ENCODE measurements at places on chromosomes 3 and 15.
A peak's percentile ranks its signal among the peaks of the same experiment; 100 is the strongest.

- no peak for DNase-seq
Observed at GRCh38 chr3:194352667-194353246, 1.6 kb upstream of the CPN2 start.

DNA sequence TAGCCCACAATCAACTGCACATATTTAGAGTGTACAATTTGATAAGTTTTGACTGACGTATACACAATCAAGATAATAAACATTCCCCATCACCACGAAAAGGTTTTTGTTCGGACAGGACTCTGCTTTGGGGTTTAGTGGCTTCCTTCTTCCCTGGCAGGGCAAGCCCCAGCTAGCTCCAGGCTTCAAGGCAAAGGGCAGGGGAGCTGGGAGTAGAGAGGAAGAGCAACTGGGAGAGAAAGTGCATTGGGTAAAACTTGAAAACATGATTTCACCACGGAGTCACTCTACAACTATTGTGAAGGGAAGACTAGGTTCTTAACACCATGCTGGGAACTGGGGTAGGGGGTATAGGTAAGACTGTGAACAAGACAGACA is 185.1 kb upstream of the UBE2E1 start:
- no peak for DNase-seq

GRCh38 chr3:46168583-46169345 is 39.3 kb downstream of the CCR1 start:
- DNase-seq = no peak

DNA sequence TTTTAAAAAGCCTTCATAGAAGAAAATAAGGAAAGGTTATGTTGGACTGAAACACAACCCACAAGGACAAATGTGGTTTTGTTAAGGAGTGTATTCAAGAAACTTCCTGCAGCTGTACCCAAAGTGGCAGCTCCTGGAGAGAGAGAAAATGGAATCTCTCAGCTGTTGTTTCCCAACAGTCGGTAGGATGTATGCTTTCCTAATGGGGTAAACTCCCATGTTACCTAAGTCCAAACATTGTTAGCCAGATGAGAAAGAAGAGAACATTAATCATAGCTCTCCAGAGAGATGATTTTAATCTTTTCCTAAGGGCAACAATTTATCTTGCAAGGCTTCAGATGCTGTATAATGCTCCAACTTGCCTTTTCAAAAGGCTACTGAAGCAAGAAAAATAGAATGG is 22.6 kb upstream of the TEX9 start:
- DNase-seq = no peak

GRCh38 chr3:172530566-172530965 is 7.3 kb upstream of the TNFSF10 start:
- DNase-seq = no peak

GRCh38 chr3:62665627-62666437 is 209.4 kb downstream of the CADPS start:
- no peak for DNase-seq

GRCh38 chr3:70040386-70040785 is 40.9 kb downstream of the SAMMSON start:
- no peak for DNase-seq

DNA sequence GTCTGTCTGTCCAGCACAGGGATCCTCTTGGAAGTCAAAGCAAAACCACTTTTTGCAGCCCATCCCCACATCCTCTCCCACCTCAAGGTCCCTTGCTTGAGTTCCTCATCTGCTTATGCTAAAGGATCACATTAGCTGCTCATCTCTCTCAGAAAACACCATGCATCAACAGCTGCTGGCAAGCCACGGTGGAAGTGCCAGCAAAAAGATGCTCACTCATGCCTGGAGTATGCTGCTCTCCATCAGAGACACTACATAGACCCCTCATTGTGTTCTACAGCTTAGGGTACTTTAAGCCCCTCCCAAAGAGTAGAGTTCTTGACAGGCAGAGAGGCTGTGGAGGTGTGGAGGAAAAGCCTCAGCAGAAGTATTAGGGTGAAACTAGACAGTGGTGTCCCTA is 94.6 kb upstream of the COL8A1 start:
- DNase-seq = no peak

DNA sequence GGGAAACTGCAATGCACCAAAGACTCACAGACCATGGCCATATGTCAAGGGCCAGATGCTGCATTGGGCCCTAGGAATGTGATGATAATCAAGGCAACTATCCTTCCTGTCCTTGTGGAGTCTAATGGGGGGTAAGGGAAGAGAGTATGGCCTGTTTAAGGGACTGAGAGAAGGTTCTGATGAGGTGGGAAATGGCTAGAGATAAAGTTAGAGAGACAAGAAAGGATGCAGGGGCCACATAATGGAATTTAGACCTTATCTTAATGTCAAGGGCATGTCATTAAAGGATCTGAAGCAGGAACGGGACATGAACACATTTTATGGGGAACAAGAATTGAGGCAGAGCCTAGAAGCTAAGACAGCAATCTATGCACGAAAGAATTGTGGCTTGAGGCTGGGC is 30.0 kb upstream of the ABHD17C start:
- no peak for DNase-seq

- DNase-seq = no peak
Observed at GRCh38 chr3:76442374-76442915, 597.5 kb upstream of the ROBO2 start.

GRCh38 chr3:171245796-171246765 is 214.1 kb downstream of the TNIK start:
- DNase-seq = peak; percentile 69

DNA sequence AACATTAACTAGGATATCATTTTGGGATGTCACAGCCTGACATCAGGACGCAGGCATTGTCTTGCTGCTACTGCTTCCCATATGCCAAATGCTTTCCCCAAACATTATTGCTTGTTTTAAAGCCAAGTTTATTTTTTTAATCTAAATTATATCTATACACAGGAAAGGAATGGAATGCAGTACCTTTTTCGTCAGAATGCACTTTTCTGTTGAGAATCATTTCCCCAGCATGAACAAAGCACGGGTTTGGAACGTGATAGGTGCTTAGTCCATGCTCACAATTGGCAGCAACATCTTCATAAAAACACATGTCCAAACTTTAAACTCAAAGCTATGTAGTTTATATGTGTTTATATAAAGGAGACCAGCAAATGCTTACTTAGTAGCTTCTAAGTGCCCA is 26.1 kb downstream of the PXK start:
- DNase-seq = no peak

- DNase-seq = no peak
Observed at GRCh38 chr3:31979001-31979697, 1.9 kb downstream of the OSBPL10 start.

DNA sequence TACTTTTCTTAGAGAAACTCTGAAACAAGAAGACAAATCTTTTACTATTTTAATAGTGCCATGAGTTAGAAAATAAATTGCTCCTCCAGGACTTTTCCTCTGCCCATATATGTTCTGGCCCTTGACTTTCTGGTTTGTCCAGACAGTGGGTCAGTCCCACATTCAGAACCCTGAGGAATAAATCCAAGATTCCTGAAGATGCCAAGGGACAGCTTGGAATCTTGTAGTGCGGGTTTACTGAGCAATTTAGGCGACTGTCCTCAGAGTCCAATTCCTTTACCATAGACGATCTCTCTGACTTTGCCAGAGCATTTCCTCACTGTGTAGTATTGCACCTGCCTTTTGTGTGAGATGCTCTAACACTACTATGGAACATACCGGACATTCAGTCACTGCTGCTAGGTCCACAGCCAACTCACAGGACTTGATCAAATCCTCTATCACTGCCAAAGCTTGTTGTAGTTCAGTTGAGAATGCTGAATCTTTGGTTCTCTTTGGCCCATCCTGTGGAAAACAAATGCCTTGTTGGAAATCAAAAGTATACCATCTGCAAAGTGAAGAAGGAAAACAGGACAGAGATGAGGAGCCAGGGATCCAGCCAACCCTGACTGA is 37.4 kb upstream of the B3GNT5 start:
- no peak for DNase-seq

- no peak for DNase-seq
Observed at GRCh38 chr3:73351423-73352071, 273.2 kb downstream of the PDZRN3 start.

DNA sequence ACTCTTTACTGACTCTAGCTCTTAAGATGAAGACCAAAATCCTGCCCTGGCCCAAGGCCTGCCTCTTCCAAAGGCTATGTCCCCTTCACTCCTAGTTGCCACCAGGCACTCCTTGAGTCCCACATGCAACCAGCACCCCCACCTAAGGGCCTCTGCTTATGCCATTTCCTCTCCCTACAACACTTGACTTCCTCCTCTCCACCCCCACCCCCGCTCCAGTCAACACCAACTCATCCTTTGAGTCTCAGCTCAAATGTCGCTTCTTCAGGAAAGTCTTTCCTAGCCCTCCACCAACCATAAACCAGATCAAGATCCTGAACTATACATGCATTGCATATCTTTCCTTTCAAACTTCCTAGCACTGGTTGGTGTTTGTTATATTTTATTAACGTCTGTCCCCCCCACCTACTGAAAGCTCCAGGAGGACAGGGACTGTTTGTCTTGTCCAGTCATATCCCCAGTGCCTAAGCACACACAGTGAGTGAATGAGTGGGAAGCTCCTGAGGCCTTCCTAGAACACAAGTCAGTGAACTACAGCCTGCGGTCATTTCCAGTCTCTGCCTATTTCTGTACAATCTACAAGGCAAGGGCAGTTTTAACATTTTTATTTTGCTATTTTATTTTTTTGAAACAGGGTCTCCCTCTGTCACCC is 7.3 kb downstream of the TBC1D2B start:
- DNase-seq = peak; percentile 68

DNA sequence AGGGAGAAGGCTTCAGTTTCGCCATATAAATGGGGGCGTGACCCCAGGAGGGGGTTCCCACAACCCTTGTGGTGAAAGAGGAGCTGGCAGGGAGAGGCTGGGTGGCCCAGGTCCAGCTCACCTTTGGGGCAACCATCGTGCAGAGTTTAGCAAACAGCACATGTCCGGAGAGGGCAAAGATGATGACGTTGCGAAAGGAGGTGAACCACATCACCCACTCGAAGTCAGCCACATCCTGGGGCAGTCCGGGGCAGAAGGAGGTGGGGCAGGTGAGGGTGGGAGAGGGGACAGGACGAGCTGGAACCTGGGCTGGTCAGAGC is 3.7 kb downstream of the HHATL start:
- no peak for DNase-seq

DNA sequence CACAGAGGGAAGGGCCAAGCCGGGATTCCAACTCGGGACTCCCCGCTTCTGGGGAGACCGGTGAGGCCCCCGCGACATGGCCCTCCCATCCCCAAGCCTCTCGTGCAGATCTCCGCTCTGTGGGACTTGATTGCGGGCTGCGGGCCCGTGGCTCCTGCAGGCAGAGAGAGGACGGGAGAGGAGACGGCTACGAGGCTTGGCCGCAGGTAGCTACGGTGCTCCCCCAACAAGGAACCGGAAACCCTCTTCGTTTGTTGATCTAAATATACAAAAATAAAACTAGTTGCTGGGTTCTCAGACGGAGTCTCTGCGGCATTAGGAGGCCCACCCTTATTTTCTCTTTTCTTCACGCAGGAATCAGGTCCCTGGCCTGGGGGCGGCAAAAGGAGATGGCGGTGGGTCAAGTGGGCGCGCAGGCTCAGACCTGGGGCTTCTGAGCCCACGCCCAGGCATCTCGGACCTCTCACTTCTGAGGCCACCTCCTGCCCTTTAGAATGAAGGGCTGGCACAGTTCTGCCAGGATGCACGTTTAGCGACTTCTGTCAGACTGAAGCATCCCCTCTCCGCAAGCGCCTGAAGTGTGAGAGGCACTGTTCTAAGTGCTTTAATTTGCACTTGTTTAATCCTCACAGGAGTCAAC is 10.9 kb downstream of the GNB5 start:
- no peak for DNase-seq

GRCh38 chr3:186418671-186419145 is 56.7 kb upstream of the DGKG start:
- no peak for DNase-seq

DNA sequence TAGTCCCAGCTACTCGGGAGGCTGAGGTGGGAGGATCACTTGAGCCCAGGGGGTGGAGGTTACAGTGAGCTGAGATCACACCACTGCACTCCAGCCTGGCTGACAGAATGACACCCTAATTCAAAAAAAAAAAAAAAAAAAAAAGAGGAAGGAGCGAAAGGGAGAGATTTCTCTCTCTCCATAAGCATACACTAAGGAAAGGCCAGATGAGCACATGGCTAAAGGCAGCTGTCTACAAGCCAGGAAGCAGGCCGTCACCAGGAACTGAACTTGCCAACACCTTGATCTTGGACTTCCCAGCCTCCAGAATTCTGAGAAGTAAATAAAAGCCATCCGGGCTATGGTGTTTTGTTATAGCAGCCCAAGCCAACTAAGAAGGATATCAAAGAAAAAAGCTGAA is 7.5 kb downstream of the SRGAP3 start:
- DNase-seq = no peak

- DNase-seq = no peak
Observed at GRCh38 chr3:56880720-56881575, 79.2 kb upstream of the ARHGEF3 start.

DNA sequence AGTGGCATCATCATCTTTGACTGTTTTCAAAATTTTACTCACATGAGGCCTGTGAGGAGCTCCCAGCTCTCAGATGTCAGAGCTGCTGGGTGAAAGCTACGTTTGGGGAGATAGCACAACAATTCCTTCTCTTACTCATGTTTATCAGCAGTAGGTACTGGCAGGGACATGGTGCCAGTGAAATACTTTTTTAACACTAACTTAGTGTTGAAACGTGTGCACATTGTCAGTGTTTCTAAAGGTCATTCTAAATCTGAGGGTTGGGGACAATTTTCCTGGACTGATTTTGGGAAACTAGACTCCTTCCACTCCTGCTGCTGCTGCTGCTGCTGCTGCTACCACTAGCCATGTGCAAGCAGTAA is 487.4 kb downstream of the PDCD6IP start:
- DNase-seq = no peak

DNA sequence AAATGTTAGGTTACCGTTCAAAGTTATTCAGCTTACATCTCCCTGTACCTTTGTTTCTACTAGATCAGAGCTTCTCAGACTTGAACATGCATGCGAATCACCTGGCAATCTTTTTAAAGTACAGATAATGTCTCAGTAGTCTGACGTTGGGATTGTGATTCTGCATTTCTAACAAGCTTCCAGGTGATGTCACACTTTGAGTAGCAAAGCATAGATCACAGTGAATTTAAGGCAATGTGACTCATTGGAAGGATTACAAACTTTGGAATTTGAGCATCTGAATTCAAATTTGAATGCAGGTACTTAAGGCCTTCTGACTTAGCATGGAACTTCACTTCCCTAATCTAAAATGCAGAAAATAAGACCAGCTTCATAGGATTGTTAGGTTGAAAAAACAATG is 10.8 kb upstream of the ZMAT3 start:
- no peak for DNase-seq

DNA sequence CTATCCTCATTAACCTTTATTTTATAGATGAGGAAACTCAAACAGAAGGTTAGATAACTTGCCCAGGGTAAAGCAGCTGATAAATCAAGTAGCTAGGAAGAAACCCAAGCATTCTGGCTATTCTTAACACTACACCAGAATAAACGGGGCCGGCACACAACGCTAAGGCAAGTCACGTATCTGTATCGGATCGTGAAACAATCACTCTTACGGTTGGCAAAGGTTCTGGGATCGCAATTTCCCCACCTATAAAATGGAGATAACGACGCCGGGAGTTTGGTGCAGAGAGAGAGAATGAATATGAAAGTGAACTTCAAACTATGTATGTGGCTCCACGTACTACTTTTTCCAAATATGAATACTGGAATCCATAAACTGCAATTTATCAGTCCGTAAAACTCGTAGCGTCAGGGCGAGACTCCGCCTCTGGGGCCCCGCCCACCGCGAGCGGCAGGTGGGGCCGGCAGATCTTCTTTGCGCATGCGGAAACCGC is 252 bp upstream of the ARMC8 start:
- DNase-seq = peak; percentile 51

- DNase-seq = no peak
Observed at GRCh38 chr3:43285644-43286043, 696 bp upstream of the SNRK start.

- DNase-seq = no peak
Observed at GRCh38 chr3:13474776-13475303, 5.3 kb upstream of the HDAC11 start.

Measured in bone marrow (tissue), 2 donors.